Body of pancreas (tissue), 4 donors: ENCODE measurements at places on chromosomes 11 and 22.

DNA sequence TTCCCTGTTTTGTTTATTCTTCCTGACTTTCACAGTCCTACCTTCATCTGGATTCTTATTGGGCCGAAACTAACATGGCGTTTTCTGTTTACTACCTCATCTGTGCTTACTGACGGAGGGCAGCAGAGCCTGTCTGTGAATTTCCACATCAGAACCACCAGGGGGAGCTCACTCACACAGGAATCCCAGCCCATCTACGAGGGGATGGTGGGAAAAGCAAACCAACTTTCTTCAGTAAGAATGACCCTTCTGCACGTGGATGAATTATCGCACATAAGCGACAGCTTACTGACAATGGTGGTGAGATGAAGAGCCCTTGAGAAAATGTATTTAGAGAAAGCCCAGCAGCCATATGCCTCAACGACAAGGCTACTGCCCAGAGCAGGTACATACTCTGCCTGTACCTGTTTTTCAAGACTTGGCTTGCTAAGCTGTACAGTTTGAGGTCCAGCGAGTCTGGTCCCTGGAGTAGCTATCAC, 42.5 kb downstream of the LARGE2 start:
- DNase-seq = peak; percentile 54

DNA sequence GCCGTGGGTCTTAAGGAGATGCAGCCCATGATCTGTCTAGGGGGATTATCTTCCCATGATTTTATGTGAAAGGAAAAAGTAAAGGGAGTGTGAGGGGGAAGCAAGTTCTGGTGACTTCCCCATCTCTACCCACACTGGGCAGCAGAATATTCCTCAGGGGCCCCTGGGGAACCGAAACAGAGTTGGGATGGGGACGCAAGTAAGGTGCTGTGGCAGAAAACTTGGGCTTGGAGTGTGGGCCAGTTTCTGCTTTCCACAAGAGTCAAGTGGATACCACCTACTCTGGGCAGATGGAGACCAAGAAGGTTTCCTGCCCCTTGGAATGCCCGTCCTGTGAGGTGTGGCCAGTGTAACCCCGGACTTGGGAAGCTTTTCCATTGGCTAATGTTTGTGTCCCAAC, 64.4 kb downstream of the SGSM3 start:
- no peak for DNase-seq

DNA sequence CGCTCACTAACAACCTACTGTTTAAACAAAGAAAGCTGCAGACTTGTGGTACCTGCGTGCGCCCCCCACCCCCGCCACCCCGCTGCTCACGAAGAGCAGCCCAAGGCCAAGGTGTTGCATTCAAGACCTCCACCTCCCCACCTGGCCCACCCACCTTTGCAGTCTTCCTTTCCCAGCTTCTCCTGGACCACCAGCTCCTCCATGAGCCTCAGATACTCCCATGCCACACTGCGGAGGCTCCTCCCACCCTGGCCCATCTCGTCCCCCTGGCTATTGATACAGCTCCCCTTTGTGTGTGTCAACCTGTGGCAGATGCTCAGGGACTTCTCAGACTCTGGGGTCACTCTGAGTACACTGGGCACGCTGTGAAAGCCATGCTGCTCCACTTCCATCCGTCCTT, 3.9 kb downstream of the CDPF1 start:
- no peak for DNase-seq

DNA sequence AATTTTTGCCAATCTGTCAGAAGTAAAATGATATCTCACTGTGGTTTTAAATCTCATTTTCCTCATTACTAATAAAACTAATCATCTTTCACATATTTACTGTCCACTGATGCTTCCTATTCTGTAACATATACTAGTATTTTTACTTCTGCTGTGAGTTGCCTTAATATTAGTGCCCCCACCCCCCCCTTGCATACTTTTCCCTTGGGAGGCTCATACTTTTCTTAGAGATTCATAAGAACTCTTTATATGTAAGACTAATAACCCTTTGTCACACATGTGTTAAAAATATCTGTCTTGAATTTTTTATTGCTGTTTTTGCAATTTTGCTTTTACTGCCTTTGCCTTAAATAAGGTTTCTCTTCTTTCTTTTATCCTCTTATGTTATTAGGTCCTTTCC, 87.2 kb downstream of the PHF21A start:
- no peak for DNase-seq

- no peak for DNase-seq
Measured at GRCh38 chr11:12102588-12103410, 7.6 kb upstream of the MICAL2 start.

DNA sequence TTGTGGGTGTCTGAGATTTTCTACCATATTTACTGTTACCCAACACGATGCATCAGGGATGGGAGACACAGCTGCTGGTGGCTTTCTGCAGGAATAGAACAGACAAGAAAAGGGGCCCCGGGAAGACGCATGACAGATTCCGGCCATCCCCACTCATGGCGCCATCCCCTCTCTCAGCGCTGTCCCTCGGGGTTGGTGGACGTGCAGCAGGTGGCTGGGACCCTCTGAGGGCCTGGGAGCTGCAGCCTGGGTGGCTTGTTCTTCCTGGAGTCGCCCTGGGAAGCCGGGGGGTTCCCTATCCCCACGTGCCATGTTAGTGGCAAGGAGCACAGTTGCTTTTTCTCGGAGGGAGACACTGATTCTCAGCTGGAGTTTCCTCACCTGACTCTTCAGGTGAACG, 1123.3 kb downstream of the BRD1 start:
- no peak for DNase-seq

DNA sequence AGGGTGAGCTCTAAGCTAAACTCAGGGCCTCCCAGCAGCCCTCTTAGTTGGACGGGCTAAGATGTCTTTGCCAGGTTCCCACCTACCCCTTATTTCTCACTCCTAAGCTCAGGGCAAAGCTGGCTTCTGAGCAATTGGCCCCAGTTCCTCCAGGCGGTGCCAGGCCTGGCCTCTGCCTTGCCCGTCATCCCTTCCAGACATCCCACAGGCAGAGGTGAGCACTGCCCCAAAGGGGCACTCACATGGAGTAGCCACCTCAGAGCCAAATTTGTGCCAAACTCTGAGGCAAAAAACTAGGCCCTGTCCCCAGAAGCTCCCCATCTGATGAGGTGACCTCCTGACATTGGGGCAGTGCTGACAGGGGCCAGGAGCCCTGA, 9.7 kb downstream of the RHOD start:
- DNase-seq = no peak
